Skeletal muscle tissue (tissue), 5 donors: ENCODE measurements at places on chromosomes 5 and 9. TPM values are rescaled to one million over a fixed set of nuclear protein-coding genes. Genes with fewer than 3 reads are reported as not detected.

GPSM1 gene
- 14.1 TPM for total RNA-seq

TERT gene
- total RNA-seq = not detected

GDNF gene
- 0.52 TPM for total RNA-seq

CCNJL gene
- total RNA-seq = 3.1 TPM

ISL1 gene
- 0.52 TPM for total RNA-seq

DOCK2 gene
- 13.6 TPM for total RNA-seq

NINJ1 gene
- 20.9 TPM for total RNA-seq
